Mesenteric fat pad (tissue), 1 donor: ENCODE measurements at places on chromosomes 4 and X. TPM values are rescaled to one million over a fixed set of nuclear protein-coding genes. Genes with fewer than 3 reads are reported as not detected.

ATP1B4 gene
- total RNA-seq: not detected

TGIF2LX gene
- not detected for total RNA-seq

ARMCX1 gene
- 32.3 TPM for total RNA-seq

TLL1 gene
- total RNA-seq: 7.2 TPM

FLNA gene
- 1,133 TPM for total RNA-seq

NDST4 gene
- not detected for total RNA-seq

RTL5 gene
- 7.5 TPM for total RNA-seq

GASK1B gene
- 81.6 TPM for total RNA-seq

SCD5 gene
- total RNA-seq: 4.7 TPM

PLXNA3 gene
- total RNA-seq: 57.2 TPM

F9 gene
- not detected for total RNA-seq

VCX3B gene
- total RNA-seq: not detected

TMEM154 gene
- 7.2 TPM for total RNA-seq
